ENCODE measurements at places on chromosomes 3 and 15.

DNA sequence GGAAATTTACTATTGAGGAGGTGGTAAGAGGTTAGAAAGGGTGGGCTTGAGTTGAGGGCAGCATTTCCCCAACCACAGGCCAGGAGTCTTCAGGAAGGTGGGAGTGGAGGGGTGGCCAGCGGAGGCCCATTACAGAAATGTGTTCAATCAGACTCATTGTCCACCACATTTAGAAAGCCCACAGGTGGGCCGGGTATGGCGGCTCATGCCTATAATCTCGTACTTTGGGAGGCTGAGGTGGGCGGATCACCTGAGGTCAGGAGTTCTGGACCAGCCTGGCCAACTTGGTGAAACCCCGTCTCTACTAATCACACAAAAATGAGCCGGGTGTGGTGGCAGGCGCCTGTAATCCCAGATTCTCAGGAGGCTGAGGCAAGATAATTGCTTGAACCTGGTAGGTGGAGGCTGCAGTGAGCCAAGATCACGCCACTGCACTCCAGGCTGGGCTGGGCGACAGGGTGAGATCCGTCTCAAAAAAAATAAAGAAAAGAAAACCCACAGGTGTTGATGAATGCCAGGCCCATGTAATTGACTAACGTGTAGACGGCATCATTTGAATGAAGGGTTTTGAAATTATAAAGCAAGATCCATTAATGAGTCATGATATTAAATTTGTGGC, 12.2 kb upstream of the SYNM start:
- DNase-seq, result no peak

DNA sequence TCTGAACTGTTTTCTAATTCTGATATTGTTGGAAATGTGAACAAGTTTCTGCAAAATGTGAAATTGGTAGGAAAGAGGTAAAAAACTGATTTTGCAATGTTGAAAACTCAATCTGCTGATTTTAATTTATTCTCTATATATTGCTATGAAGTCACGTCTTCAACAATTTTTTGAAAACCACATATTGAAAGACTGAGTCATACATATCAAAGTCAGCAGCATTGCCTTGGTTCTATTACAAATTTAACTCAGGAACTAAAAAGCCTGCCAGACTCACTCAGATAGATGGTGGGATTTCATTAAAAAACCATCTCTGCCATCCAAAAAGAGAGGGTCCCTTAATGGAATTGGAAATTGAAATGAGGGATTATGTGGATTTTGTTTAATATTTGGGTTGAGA, 351.4 kb downstream of the CNTN3 start:
- DNase-seq, result no peak

GRCh38 chr3:53780806-53781205, 65.4 kb downstream of the CHDH start:
- DNase-seq, result no peak

- DNase-seq, result no peak
Observed at GRCh38 chr3:174362556-174362955, 496.6 kb upstream of the NAALADL2 start.
